MCF 10A (cell line): ENCODE measurements at places on chromosomes 1 and 21. TPM values are rescaled to one million over a fixed set of nuclear protein-coding genes. Genes with fewer than 3 reads are reported as not detected.

- H3K27me3 ChIP-seq = no peaks in the 10 kb centered on the region
- H3K36me3 ChIP-seq = no peaks in the 10 kb centered on the region
- H3K27ac ChIP-seq = no peak overlapping the region
- H3K4me1 ChIP-seq = no peaks in the 10 kb centered on the region
- no peak for DNase-seq
Observed at GRCh38 chr1:92879316-92879968, 47.6 kb downstream of the RPL5 start.

DNA sequence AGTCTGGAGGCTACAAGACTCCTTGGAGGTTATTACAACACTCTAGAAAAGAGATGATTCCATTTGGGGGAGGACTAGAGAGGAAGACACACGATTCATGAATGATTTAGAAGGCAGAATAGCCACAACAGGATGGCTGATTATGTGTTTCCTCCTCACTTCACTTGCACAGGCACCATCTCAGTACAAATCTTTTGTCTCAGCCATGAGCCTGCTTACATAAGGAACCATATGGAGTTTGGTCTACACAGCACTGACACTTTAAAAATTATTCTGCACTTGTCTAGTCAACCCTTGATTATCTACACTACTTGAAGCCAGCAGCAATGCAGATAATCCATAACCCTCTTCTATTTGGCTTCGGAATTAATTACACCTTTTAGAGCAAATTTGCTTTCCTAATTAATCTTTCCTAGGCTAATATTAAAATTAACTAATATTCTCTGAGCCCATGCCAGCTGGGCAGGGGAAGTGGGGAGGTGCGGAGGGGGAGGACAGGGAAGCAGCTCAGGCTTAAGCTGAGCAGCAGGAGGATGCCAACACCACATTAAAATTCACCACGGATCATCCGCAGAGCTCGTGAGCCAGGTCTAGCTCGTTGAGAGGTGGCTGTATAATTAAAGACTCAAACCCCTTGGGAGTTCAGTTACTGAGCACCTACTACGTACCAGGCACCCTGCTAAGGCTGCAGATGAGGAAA, 3.2 kb upstream of the LEMD1 start:
- peaks cover 6% of the 10 kb centered on the region for H3K36me3 ChIP-seq
- H3K4me1 ChIP-seq = no peaks in the 10 kb centered on the region
- no peak overlapping the region for H3K27ac ChIP-seq
- no peak overlapping the region for H3K4me3 ChIP-seq
- H3K27me3 ChIP-seq = peaks cover 62% of the 10 kb centered on the region

- H3K4me3 ChIP-seq = no peak overlapping the region
- H3K27me3 ChIP-seq = no peaks in the 10 kb centered on the region
- no peak overlapping the region for H3K27ac ChIP-seq
- H3K36me3 ChIP-seq = no peaks in the 10 kb centered on the region
- peaks cover 5% of the 10 kb centered on the region for H3K4me1 ChIP-seq
Observed at GRCh38 chr1:15457585-15457984, 1.1 kb downstream of the CELA2A start.

DNA sequence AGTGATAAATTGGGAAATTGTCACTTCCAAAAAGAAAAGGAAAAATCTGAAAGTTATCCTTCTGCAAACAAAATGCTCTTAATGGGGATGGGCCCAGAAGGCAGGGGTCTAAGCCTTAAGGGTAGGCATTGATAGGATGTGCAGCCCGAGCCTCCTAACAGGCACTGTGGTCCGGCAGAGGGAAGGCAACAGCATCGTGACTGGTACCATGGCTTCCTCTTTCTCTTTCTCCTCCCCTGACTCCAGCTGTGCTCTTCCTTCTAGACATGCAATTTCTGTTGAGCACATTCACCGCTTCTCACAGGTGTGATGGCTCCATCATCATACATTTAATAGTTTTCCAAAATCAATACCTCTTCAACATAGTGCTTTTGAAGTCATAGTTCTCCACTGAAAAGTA, 91.5 kb downstream of the SELENOF start:
- no peaks in the 10 kb centered on the region for H3K4me1 ChIP-seq
- DNase-seq = no peak
- H3K27me3 ChIP-seq = no peaks in the 10 kb centered on the region
- no peak overlapping the region for H3K27ac ChIP-seq

- H3K27me3 ChIP-seq = peaks cover 13% of the 10 kb centered on the region
- no peak for DNase-seq
- peaks cover 9% of the 10 kb centered on the region for H3K4me1 ChIP-seq
- H3K27ac ChIP-seq = no peak overlapping the region
- H3K36me3 ChIP-seq = no peaks in the 10 kb centered on the region
Observed at GRCh38 chr1:212225416-212225815, 59.8 kb upstream of the PPP2R5A start.

DNA sequence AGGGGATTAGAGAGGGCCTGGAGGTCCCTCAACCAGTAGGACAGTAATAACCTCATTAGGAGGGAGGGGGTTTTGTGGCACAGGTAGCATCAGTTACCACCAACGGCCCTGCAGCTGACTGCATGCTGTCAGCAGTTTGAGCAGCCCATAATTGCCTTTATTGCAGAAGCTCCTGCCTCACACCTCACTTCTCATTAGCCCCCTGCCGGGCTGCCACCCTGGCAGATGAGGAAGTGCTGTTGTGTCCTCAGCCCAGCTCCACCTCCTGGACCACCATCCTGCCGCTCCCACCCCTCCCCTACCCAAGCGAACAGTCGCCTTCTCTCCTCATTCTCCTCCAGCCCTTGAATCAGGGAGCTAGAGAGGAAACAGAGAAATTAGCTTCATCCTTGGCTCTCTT, 237.4 kb downstream of the LMX1A start:
- no peak overlapping the region for H3K4me3 ChIP-seq
- no peaks in the 10 kb centered on the region for H3K36me3 ChIP-seq
- DNase-seq = no peak

- H3K4me3 ChIP-seq = no peak overlapping the region
- no peak for DNase-seq
- H3K27me3 ChIP-seq = no peaks in the 10 kb centered on the region
- H3K4me1 ChIP-seq = peaks cover 14% of the 10 kb centered on the region
Observed at GRCh38 chr1:206048582-206048981, 4.4 kb upstream of the RHEX start.

- H3K4me3 ChIP-seq = no peak overlapping the region
- no peak for DNase-seq
- H3K27me3 ChIP-seq = no peaks in the 10 kb centered on the region
- H3K4me1 ChIP-seq = peaks cover 11% of the 10 kb centered on the region
- no peaks in the 10 kb centered on the region for H3K36me3 ChIP-seq
Observed at GRCh38 chr21:29201186-29201585, 70.7 kb downstream of the MAP3K7CL start.

- H3K27ac ChIP-seq = no peak overlapping the region
- no peak overlapping the region for H3K4me3 ChIP-seq
- peaks cover 6% of the 10 kb centered on the region for H3K4me1 ChIP-seq
- H3K36me3 ChIP-seq = peaks cover 27% of the 10 kb centered on the region
- no peak for DNase-seq
Observed at GRCh38 chr21:34148419-34148804, 75.0 kb downstream of the MRPS6 start.

DNA sequence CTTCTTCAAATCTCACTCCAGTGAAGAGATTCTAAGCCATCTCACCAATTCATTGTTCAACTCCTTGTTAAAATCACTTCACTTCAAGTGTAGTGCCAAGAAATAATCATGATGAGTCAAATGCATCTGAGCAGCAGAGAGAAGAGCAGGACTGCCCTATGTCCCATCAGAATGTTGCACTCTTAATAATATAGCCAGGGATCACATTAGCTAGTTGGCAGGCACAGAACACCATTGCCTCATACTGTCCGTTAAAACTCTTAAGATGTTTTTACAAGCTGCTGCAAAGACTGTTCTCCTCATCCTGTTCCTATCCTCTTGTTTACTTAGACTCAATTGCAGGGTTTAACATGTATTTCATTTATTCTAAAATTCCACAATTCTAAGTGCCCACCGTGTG, 432.9 kb downstream of the PLPP3 start:
- H3K4me1 ChIP-seq = peaks cover 9% of the 10 kb centered on the region
- no peaks in the 10 kb centered on the region for H3K36me3 ChIP-seq
- H3K4me3 ChIP-seq = no peak overlapping the region
- DNase-seq = peak; percentile 50
- H3K27me3 ChIP-seq = no peaks in the 10 kb centered on the region
- H3K27ac ChIP-seq = peak overlapping the region; percentile 25

DNA sequence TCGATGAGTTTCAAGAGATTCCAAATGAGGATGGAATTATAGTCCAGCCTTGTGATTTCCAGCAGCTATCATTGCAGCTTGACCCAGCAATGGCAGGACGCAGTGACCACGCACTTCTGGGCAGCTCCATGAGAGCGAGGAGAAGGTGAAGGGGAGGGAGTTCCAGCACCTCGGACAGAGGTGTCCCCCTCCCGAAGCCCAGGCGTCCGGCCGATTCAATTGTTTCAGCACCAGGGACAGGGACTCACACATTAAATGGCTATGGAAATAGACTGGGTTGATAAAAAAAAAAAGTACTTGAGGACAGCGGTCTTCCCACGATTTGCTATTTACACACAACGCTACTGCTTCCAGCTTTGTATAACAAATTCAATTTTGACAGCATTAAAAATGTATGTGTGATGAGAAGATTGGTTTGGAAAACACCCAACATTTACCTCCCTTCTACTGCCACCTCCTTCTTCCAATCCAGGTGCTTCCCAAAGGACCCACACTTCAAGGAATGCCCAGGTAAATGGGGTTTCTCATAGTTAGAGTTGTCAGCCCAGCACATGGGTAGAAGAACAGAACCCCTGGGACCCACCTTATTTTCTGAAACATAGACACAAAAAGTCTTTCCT, 71.8 kb downstream of the DISP3 start:
- DNase-seq = peak; percentile 91
- H3K4me1 ChIP-seq = no peaks in the 10 kb centered on the region
- H3K36me3 ChIP-seq = no peaks in the 10 kb centered on the region
- peaks cover 75% of the 10 kb centered on the region for H3K27me3 ChIP-seq
- no peak overlapping the region for H3K4me3 ChIP-seq
- H3K27ac ChIP-seq = no peak overlapping the region

DNA sequence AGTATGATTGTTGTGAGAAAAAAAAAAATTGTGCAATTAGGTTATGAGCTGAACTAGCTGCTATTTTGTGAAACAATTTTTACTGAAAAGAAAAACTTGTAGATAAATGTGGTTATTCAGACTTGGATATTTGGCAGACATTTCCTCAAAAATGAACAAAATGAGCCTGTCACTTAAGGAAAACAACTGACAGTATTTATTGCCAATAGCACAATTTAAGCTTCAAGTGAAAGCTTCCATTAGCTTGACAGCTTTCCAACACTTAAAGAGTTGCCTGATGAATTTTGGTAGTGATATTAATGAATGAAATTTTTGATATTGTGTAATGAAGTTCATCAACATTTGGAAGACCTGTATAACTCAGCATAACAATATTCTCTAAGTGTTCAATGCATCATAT, 116.1 kb upstream of the RGS1 start:
- no peak for DNase-seq
- H3K4me1 ChIP-seq = no peaks in the 10 kb centered on the region
- H3K27me3 ChIP-seq = no peaks in the 10 kb centered on the region

GRCh38 chr1:211910913-211911485, 80.4 kb upstream of the LPGAT1 start:
- peaks cover 7% of the 10 kb centered on the region for H3K4me1 ChIP-seq
- H3K27me3 ChIP-seq = peaks cover 15% of the 10 kb centered on the region
- no peak overlapping the region for H3K4me3 ChIP-seq
- H3K36me3 ChIP-seq = no peaks in the 10 kb centered on the region
- no peak for DNase-seq

- DNase-seq = no peak
- H3K4me1 ChIP-seq = peaks cover 14% of the 10 kb centered on the region
- H3K4me3 ChIP-seq = no peak overlapping the region
- H3K36me3 ChIP-seq = no peaks in the 10 kb centered on the region
Observed at GRCh38 chr1:2267051-2267830, 39.1 kb downstream of the SKI start.

DNA sequence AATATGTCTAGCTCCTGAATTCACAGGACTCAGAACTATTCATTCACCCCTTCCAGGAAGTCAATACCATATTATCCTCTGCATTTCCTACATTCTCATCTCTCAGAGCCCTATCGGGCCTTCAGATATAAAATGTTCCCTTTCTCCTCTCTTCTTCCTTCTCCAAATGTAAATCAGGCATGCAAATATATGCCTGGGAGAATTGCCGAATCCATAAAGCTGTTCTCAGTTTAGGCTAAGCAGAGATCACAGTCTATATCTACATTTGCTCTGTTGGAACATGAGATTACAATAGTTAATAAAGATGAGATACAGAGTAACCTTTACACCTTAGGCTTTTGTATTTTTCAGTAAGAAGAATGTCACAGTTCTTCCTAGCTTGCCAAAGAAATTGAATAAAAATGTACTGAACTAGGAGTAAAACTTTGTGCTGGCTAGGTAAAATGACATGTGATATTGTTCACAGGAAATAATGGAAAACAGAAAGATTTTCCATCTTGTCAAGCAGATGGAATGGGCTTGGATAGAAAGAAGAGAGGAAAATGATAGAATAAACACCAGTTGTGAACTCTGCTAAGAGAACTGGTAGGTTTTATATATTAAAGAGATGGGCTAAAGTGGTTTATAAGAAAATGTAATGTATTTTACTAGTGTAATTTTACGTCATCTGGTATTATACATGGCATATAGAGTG, 161.5 kb downstream of the NRIP1 start:
- no peak for DNase-seq
- no peaks in the 10 kb centered on the region for H3K36me3 ChIP-seq
- H3K27ac ChIP-seq = no peak overlapping the region
- H3K4me1 ChIP-seq = peaks cover 16% of the 10 kb centered on the region
- H3K4me3 ChIP-seq = no peak overlapping the region

- no peak overlapping the region for H3K27ac ChIP-seq
- no peak overlapping the region for H3K4me3 ChIP-seq
- peak; percentile 40 for DNase-seq
Observed at GRCh38 chr1:20981915-20982314, 194.8 kb downstream of the EIF4G3 start.

DNA sequence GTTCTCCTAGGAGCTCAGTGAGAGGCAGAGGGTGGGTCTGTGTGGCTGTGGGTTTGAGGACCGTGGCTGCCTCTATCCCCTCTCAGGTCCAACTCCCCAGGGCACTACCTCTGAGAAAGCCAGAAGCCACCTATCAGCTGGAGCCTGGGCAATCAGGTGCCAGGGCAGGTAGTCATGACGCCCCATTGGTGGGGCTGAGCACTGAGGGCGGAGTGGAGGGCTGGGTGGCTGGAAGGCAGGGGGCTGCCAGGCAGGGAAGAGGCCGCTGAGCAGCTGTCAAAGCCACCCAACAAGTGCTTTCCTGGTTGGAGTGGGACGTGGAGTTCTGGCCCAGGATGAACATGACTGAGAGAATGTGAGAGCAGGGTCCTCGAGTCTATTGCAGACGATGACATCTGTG, 164.9 kb upstream of the AJAP1 start:
- no peaks in the 10 kb centered on the region for H3K36me3 ChIP-seq
- H3K4me3 ChIP-seq = no peak overlapping the region
- H3K27me3 ChIP-seq = no peaks in the 10 kb centered on the region
- no peak for DNase-seq
- no peaks in the 10 kb centered on the region for H3K4me1 ChIP-seq

The KCNT2 gene
- 1.2 and 1.5 TPM in 2 replicates for total RNA-seq

The FAM151A gene
- not detected in 2 replicates for total RNA-seq

The KCNE2 gene
- not detected in 2 replicates for total RNA-seq

The TPTE gene
- not detected in 2 replicates for total RNA-seq

The KRTAP10-9 gene
- total RNA-seq = not detected in 2 replicates

The TBX19 gene
- 1.6 and 2.4 TPM in 2 replicates for total RNA-seq

The GBP4 gene
- 0.05 TPM in 1 of 2 replicates, not detected in the other for total RNA-seq

The PIGR gene
- not detected in 2 replicates for total RNA-seq

The NBPF10 gene
- 6.9 and 7.6 TPM in 2 replicates for total RNA-seq

The RGS13 gene
- not detected in 2 replicates for total RNA-seq
